ENCODE measurements at places on chromosomes 4 and X.

DNA sequence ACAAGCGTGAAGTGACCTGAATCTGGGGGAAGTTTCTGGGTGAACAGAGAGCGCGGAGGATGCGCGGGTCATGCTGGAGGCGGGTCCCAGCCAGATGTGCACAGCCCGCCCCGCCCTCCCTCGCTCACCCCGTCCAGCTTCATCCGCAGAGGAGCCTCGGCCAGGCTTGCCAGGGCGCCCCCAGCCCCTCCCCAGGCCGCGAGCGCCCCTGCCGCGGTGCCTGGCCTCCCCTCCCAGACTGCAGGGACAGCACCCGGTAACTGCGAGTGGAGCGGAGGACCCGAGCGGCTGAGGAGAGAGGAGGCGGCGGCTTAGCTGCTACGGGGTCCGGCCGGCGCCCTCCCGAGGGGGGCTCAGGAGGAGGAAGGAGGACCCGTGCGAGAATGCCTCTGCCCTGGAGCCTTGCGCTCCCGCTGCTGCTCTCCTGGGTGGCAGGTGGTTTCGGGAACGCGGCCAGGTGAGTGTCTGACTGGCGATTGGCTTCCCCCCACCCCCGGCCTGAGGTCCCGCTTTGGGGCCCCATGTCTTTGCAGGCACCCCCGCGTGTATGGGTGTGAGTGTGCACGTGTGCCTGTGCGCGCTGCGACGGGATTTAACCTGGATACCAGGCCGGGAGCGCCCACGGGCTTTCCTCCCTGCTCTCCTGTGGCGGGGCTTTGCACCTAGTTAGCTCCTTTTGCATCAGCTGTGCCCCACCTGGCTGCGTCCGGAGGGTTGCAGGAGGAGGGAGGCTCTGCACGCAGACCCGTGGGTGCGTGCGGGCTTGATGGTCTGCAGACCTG lies at the start of gene EGFL6:
Gene EGFL6, plus strand, starts transcription at position 123 of the 782 bp plus-strand sequence. Its CDS starts 261 bp downstream, at position 384.
- no peak for DNase-seq

- DNase-seq: no peak
Measured at GRCh38 chr4:61666244-61666643, 466.1 kb downstream of the ADGRL3 start.

DNA sequence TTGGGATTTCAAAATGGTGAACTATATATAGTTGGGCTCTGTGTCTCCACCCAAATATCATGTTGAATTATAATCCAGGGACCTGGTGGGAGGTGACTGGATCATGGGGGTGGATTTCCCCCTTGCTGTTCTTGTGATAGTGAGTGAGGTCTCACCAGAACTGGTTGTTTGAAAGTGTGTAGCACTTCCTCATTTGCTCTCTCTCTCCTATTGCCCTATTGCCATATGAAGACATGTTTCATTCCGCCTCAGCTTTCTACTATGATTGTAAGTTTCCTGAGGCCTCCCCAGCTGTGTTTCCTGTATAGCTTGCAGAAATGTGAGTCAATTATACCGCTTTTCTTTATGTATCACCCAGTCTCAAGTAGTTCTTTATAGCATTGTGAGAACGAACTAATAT lies 545.6 kb downstream of the TRAM1L1 start:
- no peak for DNase-seq

DNA sequence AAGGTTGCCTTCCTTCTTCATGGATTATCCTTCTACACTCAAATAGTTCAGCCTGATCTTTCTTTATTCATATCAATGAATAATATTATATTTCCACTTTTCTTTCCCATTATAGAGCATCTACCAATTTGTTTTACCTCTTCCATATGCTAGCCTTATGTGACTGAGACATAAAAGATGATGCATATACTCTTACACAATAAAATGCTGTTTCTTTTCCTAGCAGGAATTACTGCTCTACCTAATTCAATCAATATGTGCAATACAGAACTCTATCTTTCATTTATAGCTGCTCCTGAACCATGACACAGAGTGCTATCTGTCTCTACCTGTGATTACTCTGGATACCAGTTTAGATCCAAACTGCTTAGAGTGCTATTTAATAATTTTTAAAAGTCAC lies 2334.0 kb downstream of the PCDH7 start:
- no peak for DNase-seq

DNA sequence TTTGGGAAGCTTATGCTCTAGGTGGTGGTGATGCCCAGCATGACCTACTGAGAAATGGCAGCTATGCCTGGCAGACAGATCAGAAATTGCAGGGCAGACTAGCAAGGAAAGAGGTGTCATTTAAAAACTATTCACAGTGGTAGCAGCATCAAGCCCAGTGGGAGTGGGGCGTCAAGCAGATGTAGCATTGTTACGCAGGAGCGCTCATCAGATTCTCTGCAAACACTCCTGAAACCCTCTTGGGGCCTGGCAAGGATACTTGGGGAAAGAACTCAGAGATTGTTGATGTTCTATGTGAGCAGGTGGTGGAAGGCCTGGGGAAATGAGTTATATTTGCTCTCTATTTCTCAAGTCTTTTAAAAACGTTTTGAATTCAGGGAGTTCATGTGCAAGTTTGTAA lies 437.6 kb downstream of the RAPGEF2 start:
- DNase-seq: no peak

- no peak for DNase-seq
Measured at GRCh38 chr4:181968371-181968770, 274.8 kb upstream of the TENM3 start.

DNA sequence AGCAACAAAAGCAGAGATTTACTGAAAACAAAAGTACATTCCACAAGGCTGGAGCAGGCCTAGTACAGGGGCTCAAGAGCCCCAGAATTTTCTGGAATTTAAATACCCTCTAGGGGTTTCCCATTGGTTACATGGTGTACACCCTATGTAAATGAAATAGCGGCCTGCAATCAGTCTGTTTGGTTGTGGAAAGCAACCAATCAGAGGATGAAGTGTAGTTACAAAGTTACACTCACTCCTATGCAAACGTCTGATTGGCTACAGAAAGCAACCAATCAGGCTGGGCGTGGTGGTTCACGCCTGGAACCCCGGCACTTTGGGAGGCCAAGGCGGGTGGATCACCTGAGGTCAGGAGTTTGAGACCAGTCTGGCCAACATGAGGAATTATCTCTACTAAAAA lies 13.8 kb upstream of the TXLNG start:
- no peak for DNase-seq

DNA sequence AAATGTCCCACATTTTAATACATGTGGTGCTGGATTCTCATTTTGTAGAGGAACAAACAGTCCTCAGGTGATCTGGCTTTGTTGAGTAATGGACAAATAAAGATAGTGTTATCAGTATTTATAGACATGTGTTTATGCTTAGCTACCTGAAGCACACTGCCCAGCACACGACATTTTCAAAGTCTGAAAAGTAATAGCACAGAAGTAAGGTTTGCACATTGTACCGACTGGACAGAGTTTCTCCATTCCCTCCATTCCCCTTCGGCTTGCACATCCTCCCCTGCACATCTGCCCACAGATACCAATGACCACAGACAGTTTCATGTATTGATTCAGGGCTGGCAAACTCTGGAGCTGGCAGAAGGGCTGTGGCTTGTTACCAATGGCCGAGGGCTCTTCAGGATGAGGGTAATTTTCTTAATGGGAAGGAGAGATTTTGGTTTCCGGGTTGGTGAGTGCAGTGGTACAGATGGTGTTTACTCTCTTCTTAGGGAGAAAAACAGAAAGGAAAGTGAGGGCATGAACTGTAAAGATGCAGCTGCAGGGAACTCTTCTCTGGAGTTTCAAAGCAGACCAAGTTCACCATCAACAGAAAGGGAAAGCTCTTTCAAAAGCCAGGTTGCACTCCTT lies 2.3 kb downstream of the GRPR start:
- no peak for DNase-seq

DNA sequence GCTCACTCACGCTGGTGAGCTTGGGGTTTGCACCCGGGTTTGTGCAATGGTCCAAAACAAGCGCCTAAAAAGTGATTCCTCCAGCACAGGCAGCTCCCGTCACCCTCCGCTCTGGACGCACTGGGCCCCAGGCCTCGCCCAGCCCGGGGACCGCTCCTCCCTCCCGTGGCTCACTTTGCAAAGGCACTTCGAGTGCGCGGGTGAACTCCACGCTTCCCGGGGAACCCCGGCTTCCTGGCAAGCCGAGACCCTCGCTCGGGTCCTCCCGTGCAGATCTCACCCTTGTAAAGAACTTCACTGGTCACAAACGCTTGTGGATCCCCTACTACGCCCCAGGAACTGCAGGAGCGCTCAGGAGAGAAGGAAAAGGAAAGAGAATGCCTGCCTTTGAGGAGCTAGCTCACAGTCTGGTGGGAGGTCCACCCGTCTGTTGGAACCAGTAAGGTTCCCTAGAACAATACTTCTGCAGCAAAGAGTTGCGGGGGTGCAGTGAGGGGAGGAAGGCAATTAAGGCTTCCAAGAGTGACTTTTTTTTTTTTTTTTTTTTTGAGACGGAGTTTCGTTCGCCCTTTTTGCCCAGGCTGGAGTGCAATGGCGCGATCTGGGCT lies at the start of gene CTPS2:
Gene CTPS2, minus strand, starts transcription at position 122 of the 608 bp plus-strand sequence. CDS start 9,767 bp downstream, outside the sequence.
- peak; percentile 11 for DNase-seq

DNA sequence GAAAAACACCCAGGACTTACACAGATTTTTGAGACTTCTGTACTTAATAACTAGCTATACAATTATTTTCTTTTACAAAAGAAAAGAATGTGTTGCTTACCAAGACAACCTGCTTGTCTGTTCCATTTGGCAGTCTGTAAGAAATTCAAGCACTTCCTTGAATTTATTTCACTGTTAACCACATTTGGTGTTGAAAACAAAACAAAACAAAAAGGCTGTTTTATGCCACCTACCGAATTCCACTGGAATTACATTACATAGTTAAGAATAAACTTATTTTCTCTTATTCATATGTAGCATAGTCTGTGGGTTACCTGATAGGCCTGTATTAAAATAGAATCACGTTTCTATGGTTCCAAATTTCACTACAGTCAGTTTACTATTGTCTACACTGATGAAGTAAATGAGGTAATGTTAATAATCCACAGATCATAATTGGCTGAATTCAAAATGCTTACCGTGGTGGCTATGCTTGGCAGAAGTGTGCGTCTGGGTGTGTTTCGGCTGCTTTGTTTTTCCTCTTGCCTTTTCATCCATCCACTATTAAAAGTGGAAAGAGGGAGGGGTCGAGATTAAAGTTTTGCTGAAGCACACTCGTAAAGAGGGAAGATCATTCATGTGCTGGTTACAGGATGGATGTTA lies at the start of gene TLR1:
Gene TLR1, minus strand, starts transcription at position 138 of the 642 bp plus-strand sequence. CDS start 5,960 bp downstream, outside the sequence.
- DNase-seq: no peak

DNA sequence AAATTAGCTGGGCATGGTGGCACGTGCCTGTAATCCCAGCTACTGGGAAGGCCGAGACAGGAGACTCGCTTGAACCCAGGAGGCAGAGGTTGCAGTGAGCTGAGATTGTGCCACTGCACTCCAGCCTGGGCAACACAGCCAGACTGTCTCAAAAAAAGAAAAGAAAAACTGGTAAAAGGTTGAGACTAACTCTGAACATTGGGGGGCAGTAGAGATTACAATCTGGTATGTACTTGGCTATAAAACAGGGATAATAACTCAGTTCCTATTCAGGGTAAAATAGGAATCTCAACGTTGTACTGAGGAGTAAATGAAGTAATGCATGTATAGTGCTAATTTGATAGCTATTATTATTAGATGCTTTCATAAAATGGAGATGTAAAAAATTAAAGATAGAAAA lies 12.5 kb upstream of the KLF8 start:
- no peak for DNase-seq

- no peak for DNase-seq
Measured at GRCh38 chr4:81627590-81627989, 155.9 kb upstream of the RASGEF1B start.

DNA sequence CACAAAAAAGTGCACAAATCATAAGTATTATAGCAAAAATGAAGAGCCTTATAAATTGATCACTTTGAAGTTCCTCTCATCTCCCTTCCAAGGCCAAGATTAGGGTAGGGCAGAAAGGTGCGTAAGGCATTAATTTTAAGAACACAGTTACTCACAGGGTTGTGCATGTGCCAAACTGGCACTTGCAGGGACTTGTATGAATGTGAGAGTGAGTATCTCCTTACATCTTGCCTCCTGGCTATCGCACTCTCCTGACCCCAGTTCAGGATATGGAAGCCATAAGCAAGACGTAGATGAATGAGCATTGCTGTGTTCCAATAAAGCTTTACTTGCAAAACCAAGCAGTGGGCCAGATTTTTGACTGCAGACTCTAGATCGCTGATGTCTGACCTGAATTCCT lies 510.1 kb upstream of the AADAT start:
- no peak for DNase-seq
